ENCODE measurements at places on chromosomes 5 and 9.
A peak's percentile ranks its signal among the peaks of the same experiment; 100 is the strongest.

GRCh38 chr5:161095953-161096352, 243.9 kb upstream of the ATP10B start:
- no peak for DNase-seq

GRCh38 chr5:141486091-141486490, 1.3 kb downstream of the PCDHGC4 start:
- DNase-seq: no peak

- DNase-seq: peak; percentile 56
Measured at GRCh38 chr9:136232969-136233368, 12.6 kb downstream of the QSOX2 start.

DNA sequence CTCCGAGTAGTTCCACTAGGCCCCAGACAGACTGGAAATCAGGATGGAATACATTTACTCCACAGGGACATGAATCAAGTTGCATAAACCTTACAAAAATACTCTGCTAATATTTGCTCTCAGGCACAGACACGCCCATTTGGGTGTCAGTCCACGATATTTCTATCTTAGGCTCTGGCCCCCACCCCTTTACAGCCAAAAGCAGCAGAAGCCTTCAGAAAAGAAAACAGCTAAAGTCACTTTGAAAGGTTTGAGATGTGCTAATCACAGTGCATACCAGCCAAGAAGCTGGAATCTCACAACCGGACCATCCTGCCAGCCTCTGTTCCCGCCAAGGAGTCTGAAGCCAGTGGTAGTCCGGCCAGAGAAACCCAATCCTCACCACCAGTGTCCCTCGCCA, 22.6 kb downstream of the PTPN3 start:
- no peak for DNase-seq

- no peak for DNase-seq
Measured at GRCh38 chr9:127494304-127494702, 43.0 kb downstream of the LRSAM1 start.

DNA sequence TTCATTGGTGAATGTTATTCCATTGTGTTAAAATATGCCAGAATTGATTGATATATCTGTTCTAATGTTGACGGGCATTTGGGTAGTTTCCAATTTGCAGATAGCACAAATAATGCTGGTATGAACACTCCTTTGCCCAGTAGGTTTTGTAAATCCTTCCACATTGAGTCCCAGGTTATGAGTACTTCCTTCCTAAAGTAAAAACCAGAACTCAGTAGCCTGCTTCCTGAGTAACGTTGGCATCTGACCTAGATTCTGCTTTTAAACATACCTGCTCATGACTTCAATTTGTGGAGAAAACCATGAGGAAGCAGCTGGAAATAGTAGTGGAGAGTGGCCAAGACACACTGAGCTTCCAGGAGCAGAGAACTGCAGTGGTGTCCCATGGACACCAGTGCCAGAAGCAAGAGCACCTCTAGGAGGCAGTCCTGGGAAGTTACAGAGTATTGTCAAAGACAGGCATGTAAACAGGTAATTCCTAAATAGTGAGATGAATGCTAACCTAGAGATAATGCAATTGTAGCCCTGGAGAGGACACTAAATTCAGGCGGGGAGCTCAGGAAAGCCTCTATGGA, 24.3 kb upstream of the RASGRF2 start:
- DNase-seq: no peak

- no peak for DNase-seq
Measured at GRCh38 chr5:157072508-157072907, 13.6 kb upstream of the HAVCR1 start.

DNA sequence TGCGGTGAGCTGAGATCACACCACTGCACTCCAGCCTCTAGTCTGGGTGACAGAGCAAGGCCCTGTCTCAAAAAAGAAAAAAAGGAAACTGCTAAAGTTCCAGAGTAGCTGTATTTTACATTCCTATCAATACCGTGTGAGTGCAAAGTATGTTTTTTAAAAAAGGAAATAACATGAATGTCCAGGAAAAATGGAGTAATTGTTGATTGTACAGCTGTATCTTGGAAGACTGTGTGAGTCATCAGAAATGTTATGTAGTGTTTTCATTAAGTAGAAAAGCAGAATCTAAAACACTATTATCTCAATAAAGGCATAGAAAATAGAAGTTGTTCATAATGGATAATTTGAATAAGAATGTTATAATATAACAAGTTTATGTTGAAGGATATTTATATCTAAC, 53.9 kb downstream of the ZCCHC7 start:
- DNase-seq: no peak

GRCh38 chr9:80305136-80305535, 733.4 kb downstream of the TLE4 start:
- DNase-seq: peak; percentile 18

DNA sequence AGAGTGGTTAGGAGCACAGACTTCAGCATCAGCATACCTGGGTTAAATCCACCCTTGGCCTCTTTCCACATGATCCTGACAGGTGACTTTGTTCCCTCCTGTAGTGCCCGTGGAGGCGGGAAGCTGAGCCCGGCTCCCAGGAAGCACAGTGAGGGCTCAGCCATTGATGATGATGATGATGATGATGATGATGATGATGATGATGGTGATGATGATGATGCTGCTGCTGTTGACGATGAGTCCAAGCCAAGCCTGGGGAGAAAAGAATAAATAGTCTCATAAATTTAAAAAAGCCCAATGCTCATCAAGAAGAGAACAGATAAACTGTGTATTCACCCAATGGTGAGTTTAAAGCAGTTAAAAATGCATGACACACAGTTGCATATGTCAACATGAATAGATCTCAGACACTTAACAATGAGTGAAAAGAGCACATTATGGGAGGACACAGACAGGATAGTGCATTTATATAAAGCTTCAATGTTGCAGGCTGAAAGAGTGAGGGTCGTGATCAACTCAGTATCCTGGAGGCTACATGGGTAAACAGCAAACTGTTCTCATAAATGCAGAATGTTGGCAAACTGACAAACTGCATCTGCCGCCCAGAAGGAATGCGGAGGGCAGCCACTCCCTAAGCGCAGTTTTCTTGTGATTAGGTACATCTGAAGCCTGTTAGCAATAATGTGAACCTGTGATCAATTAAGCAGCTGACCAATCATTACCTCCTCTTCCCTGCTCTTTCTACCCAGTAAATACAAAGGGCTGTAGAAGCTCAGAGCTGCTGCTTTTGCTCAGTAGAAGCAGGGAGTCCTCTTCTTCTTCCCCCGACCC, 11.7 kb upstream of the CFAP157 start:
- no peak for DNase-seq

- no peak for DNase-seq
Measured at GRCh38 chr5:138455232-138455930, 9.9 kb upstream of the EGR1 start.

DNA sequence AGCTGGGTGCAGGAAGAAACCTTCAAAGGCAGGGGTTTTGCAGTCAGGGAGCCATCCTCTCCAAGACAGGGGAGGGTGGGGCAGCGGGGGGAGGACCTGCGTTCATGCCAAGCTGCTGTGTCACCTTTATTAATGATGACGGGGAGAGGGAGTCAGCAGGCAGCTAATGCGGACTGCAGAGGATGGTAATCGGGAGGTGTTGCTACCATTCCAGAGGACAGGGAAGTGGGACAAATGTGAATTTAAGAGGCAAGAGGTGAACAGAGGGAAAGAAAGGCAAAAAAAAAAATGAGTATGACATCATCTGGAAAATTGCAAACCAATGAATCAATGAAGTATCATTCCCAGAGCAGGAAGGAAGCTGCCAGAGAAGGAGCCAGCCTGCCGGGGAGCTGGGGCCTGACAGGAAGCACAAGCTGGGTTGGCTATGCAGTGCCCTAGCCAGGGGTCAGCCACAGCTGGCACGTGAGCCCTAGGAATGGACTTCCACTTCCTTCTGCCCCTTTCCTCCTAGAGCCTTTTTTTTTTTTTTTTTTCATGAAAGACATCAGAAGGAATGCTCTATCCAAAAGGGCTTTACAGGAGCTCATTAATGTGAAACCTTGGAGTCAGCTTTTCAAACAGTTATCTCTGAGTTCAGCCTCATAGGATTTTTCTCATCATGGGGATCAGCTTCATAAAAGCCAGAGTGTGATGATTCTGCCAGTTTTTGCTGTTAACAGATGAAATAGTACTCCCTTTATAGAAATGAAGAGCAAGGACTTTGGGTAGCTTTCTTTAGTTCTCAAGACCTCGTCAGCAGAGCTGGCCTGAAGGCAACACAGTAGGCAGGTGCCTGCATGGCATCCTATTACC, 9.2 kb downstream of the INSYN2B start:
- no peak for DNase-seq

GRCh38 chr5:145360936-145361335, 474.2 kb downstream of the PRELID2 start:
- no peak for DNase-seq

- DNase-seq: no peak
Measured at GRCh38 chr5:32018476-32019436, 155.4 kb downstream of the GOLPH3 start.

DNA sequence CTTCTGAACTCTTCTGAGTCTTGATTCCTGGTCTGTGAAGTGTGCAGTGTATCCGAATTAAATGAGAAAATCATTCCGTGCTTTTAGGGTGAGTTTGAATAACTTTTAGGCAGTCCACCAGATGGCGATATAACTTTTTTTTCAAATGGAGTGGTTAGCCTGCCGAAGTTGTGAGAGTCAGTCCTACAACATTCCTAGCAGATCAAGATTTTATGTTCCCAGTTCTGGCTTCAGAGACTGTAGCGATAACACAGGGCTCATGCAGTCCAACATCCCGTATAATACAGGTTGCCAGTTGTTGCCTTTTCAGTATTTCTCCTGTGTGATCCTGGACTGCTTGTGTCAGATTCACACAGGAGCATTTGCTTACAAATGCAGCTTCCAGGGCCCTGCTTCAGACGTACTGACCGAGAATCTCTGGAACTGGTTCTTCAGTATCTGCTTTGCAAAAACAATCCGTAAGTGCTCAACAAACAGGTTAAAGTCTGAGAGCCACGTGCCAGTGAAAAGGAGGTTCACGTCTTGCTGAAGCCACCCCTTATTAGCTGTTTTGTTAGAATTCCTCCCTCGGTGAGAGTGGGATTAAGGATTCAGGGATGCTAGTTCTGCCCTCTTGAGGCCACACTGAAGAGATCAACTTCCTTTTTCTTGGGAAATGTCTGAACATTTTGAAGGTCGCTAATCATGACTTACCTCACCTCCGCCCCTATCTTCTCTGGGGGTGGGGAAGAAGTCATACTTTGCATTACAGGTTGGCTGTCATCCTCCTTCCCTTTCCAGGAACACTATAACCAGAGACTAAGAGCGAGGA, 22.8 kb downstream of the SMIM3 start:
- DNase-seq: peak; percentile 42

DNA sequence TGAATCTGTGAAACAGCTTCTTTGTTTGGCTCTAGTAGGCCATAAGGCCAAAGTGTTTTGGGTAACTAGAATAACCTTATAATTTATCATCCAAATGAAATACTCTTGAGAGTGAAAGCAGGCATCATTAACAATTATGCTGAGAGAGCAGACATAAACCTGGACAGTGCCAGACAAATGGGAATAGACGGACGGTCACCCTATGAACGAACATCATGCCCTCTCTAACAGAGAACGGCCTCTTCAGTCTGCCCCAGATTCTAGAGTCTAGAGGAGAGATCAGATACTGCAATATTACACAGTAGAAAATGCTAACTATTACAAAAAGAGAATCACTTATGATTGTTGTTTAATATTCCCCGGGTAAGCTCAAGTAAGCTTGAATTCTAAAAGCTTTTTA, 68.5 kb downstream of the APBA1 start:
- DNase-seq: no peak

- peak; percentile 73 for DNase-seq
Measured at GRCh38 chr9:70602321-70603019, 188.0 kb upstream of the KLF9 start.

DNA sequence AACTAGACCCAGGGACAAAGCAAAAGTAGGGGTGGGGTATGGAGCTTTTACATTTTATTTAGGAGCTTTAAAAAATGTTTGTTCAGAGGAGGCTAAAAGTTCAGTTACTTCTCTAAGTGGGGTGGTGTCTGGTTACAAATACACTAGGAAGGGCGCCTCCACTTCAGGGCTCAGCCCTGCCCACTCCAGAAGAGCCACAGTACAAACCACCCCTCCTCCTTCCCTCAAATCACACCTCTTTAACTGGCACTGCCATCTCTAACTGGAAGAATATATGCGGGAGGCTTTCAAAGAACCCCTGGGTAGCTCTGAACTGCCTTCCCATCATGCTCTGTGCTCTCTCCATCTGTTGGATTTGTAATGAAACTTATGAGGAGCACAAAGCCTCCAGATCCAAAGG, 98.8 kb upstream of the NFIB start:
- DNase-seq: no peak

GRCh38 chr5:113375480-113376060, 59.2 kb downstream of the TSSK1B start:
- DNase-seq: no peak

GRCh38 chr5:109230369-109230768, 179.4 kb downstream of the PJA2 start:
- no peak for DNase-seq
